ENCODE measurements at places on chromosomes 12 and 14.

- no peak for DNase-seq
Measured at GRCh38 chr14:51328064-51328771, 88.2 kb downstream of the TMX1 start.

- DNase-seq: no peak
Measured at GRCh38 chr12:106907411-106907810, 48.3 kb upstream of the TMEM263 start.

DNA sequence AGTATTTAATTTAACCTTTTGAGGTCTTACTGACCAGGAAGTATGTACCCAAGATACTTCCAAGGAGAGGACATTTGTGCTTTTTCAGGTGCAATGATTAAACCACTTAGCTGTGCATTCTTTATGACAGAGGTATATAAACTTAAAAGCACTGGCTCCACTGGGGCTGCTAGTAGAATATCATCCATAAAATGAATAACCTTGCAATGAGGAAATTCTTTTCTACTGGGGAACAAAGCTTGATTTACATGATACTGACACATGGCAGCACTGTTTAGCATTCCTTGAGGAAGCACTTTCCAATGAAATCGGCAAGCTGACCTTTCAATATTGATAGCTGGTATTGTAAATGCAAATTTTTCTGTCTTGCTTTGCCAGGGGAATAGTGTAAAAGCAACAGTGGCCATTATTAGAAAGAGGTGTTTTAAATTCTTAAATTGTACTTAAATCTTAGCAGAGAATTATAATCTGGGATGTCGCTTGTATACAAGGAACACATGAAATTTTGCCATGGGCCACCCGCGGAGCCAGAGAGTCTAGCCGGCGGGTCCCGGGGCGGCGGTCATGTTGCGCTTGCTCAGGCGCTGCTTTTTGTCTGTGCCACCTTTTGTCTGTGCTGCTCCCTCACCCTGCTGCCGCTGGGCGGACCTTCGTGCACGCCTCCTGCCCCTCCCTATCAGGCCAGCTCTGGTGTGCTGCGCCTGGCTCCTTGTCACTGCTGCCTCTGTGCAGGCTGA lies 20.9 kb upstream of the BLTP3B start:
- no peak for DNase-seq

- no peak for DNase-seq
Measured at GRCh38 chr12:78177298-78177697, 346.6 kb downstream of the NAV3 start.

- DNase-seq: no peak
Measured at GRCh38 chr12:8899830-8900229, 14.5 kb upstream of the PHC1 start.

- no peak for DNase-seq
Measured at GRCh38 chr14:100374876-100375265, 51.7 kb downstream of the SLC25A47 start.

- no peak for DNase-seq
Measured at GRCh38 chr14:105418269-105419194, 1.1 kb upstream of the MTA1 start.

GRCh38 chr14:38868399-38869290 lies 234.4 kb downstream of the SEC23A start:
- DNase-seq: peak; percentile 71

DNA sequence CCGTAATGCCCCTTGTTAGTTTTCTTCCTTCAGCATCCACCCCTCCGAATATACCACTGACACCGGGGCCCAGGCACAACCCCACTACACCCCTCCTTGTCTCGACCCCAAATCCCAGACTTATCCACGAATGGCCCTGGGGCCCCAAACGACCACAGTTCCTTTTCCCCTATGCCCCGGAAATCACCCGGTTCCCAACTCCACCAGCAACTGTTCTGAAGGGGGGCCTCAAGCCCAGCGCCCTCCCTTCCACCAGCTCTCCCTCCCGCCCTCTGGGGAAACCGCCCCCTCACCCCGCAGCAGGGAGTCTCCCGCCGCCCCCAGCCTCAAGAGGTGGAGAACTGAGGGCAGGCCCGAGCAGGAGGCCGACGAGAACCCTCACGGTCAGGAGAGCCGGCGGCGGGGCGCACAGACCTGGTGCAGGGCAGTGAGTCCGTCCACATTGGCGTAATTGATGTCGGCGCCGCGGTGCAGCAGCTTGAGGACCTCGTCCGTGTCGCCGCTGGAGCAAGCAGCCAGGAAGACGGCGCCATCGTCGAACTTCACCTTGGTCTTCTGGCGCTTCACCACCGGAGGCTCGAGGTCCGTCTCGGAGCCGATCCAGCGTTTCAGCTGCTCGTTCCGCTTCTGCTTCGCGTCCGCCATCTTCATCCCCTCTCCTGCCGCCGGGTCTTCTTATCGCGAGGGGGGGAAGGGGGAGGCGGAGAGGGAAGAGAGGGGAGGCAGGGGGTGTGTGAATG lies 446 bp downstream of the PPP1R12A start:
- peak; percentile 17 for DNase-seq

GRCh38 chr12:105721051-105721825 lies 390.7 kb downstream of the C12orf75 start:
- DNase-seq: no peak

DNA sequence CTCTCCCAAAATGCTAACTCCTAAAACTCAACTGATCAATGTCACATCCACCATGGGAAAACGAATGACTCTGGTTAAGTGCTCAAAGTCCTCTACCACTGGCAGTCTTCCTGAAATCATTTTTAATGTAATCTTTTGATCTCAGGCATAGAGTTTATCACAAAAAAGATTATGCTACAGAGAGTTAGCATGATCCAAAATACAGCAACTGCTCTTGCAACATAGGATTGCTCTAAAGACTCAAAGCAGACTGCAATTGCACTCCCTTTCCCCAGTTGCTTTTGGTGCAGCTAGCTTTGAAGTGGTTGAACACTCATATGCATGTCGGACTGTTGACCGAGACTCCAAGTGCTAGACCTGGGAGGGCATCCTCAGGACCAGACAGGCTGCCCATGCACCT lies 109.3 kb downstream of the C12orf42 start:
- DNase-seq: no peak

Measured in HepG2 (cell line).